Dermis blood vessel endothelial cell (primary cell): ENCODE measurements at places on chromosomes 1 and 21. TPM values are rescaled to one million over a fixed set of nuclear protein-coding genes. Genes with fewer than 3 reads are reported as not detected.
A peak's percentile ranks its signal among the peaks of the same experiment; 100 is the strongest.

DNA sequence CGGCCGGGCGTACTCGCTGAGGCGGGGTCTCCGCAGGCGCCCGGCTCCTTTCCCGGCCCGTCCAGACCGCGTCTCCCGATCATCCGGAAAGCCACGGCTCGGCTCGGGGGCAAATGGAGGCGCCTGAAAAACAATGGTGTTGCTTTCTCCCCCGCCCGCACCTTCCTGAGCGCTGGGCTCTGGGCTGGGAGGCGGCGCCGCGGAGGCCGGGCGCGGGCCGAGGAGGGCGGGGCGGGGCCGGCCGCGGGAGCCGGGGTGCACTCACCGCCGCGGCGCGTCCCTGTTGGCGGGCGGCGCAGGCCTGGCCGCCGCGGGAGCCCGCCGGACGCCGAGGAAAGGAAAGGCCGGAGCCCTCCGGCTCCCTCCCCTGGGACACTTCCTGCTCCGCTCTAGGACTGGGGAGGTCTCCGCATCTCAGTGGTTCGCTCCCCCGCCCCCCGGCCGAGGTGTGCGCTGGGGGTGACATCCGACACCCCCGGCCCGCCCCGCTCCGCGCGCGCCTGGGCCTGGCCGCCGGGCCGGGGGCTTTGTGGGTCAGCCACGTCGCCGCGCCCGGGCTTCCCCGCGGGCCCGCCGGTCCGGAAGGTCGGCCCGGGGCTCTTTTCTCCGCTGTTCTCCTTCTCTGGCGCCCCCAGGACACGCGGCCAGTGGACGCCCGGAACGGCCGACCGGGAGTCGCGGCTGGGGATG, at the start of gene ZNF496:
ZNF496 (minus strand) TSS at position 343 of the 690 bp plus-strand sequence. CDS start 2,289 bp downstream, outside the sequence.
- DNase-seq = peak; percentile 87

DNA sequence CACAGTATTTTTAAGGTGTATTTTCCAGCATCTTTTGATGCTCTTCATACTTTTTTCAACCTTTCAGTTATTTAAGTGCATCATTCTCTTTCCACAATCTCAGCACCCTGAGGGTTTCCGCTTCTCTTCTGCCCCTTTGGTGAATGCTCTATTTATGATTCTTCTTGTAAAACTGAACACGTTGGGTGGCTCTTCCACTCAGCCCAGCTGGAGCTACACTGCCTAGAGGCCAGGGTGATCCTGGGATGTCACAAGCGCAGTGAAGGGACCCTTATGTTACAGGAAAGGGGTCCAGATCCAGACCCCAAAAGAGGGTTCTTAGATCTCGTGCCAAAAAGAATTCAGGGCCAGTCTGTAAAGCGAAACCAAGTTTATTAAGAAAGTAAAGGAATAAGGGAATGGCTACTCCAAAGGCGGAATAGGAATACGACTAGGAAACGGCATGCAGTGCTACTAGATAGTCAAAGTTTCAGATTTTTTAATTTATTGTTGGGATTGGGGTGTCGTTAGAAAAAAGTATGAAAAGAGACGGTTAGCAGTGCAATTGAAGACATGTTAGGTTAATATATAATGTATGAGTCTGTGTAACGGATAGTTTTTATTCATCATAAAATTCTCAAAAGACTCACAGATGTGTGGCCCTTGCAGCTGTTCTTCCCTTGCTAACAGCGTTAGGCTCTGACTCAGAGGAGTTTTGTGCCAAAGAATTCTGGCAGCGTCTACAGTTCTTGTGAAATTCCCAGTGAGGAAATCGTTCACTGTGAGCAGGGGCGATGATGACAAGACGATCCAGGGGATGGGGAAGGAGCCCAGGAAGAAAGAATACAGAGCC, 14.4 kb upstream of the ERVH48-1 start:
- peak; percentile 85 for DNase-seq

DNA sequence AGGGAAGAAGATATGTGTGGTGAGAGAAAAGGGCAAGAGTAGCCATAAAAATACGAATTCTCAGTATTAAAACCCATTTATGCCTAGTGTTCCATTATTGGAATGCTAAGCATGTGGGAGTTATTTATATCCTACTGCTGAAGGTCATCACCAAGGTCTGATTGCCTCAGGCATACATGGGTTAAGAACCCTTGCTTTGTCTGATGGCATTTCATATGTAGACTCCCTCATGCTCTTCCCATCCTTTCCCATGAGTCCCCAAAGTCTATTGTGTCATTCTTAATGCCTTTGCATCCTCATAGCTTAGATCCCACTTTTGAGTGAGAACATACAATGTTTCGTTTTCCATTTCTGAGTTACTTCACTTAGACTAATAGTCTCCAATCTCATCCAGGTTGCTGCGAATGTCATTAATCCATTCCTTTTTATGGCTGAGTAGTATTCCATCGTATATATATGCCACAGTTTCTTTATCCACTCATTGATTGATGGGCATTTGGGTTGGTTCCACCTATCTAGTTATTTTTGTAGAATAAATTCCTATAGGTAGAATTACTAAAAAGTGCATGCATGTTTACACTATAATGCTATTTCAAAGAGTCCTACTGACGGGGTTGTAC, 172.5 kb downstream of the DYRK1A start:
- DNase-seq = no peak

DNA sequence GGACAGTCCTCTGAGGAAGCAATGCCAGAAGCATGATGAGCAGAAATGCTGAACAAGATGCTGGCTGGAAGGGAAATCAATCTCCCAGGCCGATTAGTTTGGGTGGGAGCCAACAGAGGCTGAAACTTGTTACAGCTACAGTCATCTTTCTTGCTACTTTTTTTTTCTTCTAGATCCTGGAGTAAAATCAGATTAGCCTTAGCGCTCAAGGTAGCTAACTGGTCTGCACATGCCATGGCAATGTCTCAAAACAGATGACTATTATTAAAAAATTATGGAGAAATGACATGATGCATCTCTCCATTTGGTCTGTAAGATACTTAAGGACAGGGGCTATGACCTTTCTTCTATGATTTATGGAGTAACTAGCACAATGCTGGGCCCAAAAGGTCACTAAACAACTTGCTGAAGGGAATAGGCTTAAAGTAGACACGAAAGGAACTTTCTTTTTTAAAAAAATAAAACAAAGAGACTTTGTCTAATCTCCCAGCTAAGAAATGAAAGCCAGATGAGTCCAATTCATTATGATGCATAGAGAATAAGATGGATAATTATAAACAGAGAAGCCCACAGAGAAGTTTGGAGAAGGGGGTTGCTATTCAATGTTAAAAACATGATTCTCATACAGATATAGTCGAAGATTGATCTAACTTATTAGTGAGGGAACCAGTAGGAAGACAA, 42.5 kb downstream of the UTP25 start:
- no peak for DNase-seq

DNA sequence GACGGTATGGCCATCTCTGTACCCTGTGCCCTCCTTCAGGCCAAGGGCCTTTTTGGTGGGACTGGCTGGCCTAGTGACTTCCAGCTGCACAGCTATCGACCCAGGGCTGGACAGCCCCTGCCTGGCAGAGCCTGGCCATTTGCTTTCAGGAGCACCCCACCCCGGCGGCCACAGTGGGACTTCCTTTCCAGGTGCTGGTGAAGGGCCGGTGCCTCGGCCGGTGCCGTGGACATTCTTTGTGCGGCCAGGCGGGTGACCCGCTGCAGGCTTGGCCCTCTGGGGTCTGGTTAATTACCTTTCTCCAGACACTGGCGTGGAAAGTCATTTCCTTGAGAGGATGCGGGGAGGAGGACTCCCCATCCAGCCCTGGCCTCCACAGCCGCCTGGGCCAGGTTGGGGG, 50.1 kb downstream of the PRDM16 start:
- DNase-seq = no peak

PIGV gene
- 9.4 and 10.1 TPM in 2 replicates for total RNA-seq

CROCC gene
- 19.7 and 20.6 TPM in 2 replicates for total RNA-seq
